ENCODE measurements at places on chromosomes 2 and 18.

GRCh38 chr2:17912266-17912691 lies 33.8 kb downstream of the KCNS3 start:
- DNase-seq: no peak

GRCh38 chr2:156476850-156477206 lies 40.6 kb downstream of the GPD2 start:
- no peak for DNase-seq

DNA sequence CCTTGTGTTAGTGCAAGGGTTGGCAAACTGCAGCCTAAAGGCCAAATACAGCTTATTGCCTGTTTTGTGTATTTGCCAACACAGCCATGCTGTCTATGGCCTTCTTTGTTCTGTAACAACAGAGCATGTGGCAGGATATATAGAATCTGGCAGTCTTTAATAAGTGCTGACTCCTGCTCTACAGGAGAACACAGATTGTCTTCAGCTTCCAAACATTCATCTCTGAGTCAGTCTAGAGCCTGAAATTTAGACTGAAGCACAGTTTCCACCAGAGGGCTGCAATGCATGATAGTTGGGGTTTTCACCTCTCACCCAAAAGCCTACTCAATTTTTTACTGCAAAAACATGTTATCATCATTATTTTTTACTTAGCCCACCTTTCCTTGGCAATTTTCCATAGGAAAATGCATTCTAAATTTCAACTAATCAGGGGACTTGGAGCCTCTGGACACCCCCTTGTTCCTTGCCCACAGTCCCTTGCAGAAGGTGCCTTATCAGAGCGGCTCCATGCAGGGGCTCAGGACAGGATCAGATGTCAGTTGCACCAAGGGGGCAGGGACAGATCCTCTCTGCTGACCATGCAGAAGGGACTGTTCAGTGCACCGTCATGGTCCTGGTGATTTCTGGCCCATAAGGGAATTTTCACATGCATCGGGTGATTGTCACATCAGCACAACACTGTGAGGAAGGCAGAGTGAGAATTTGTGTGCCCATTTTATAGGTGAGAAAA lies 12.4 kb downstream of the IL37 start:
- DNase-seq: no peak

GRCh38 chr2:218736531-218736930 lies 25.9 kb downstream of the TTLL4 start:
- no peak for DNase-seq

DNA sequence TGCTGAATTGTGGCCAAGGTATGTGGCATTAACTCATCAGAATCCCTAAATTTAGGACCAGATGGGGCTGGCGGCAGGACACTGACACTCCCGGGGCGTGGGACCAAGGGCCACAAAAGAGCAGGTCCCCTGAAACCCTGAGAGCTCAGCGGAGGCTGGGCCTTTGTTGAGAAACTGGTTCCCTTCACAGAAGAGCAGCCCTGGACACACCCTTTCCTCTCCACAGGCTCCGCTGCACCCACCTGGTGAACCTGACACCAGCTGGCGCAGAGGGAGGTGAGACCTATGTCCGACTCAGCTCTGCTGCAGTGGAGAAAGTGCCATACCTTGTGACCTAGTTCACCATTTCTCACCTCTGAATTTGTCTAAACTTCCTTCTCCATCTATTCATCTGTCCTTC lies 119.5 kb downstream of the RTP5 start:
- DNase-seq: peak; percentile 6

- DNase-seq: no peak
These were observed 50.9 kb downstream of the HK2 start for GRCh38 chr2:74884866-74885265.

GRCh38 chr2:65489269-65489668 lies 56.9 kb upstream of the SPRED2 start:
- DNase-seq: no peak

DNA sequence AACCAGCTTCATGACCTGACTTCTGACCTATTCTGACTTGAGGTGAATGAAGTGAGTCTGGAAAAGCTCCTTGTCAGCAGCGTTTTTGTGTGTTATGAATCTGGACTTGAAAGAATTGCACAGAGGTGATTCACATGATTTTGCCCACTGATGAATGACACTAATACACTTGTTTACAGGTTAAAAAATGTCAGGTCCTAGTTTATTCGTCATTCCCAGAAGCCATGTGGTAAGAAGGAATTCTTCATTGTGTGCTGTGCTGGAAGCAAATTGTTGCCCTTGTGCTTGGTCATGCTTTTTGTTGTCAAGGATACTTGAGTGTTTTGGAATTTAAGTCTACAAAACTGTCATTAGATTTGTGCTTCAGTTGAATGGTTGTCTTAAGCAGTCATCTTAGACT lies 15.5 kb downstream of the SEC11C start:
- DNase-seq: no peak

DNA sequence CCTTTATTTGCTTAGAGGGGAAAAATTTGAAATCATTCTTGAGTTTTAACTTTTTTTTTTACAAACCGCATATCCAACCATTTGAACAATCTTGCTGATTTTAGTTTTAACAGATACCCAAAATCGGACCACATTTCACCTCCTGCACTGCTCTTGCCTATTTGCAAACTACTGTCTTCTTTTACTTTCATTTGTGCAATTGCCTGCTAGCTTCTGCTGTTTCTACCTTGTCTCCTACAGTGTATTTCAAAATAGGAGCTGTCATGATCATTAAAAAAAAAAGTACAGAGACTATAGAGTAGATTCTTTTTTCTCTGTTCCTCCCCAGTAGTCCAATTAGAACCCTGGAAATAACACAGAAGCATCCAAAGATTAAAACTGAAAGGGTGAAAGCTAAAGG lies 1081.2 kb downstream of the SOCS6 start:
- DNase-seq: no peak

DNA sequence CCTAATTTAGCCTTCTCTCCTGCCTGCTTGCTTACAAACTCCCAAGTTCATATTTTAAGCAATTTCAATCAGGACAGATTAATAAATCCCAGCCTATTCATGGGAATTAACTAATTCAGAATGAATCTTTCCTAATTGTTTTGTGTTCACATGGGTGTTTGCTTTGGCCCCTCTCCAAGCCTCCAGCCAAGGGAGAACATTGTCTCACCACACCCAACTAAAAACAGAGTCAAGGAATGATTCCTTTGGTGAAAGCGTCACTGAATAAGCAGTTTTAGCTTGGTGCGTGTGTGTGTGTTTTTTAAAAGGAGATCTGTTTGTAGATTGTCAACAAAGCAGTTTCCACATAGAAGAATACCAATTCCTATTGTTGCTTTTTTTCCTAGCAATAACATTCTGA lies 43.0 kb upstream of the DSG1 start:
- DNase-seq: no peak

DNA sequence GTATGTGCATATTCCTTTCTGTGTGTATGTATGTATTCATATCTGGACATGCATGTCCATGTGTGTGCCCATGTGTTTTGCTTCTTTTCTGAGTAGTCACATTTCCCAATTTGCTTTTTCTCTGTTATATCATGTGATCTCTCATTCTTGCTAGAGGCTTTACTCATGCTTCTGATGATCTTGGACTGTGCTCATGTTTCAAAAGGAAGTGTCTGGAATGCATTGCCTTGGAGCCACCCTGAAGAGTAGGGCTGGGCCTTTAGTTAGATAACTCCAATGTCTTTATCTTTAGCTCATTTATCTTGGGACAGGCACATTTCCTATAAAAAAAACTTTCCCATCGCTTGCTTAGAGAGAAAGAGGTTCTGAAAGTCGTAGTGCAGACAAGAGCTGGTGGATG lies 859.2 kb downstream of the CNTNAP5 start:
- DNase-seq: no peak

GRCh38 chr2:36556842-36557241 lies 41.1 kb downstream of the FEZ2 start:
- DNase-seq: no peak

- no peak for DNase-seq
These were observed 193.3 kb upstream of the VWC2L start for GRCh38 chr2:214217599-214217998.

GRCh38 chr2:177724398-177725287 lies 332.1 kb downstream of the AGPS start:
- DNase-seq: peak; percentile 73

- no peak for DNase-seq
These were observed 6.4 kb downstream of the RAB31 start for GRCh38 chr18:9714266-9715087.

GRCh38 chr2:72114693-72115051 lies 33.0 kb downstream of the CYP26B1 start:
- no peak for DNase-seq

DNA sequence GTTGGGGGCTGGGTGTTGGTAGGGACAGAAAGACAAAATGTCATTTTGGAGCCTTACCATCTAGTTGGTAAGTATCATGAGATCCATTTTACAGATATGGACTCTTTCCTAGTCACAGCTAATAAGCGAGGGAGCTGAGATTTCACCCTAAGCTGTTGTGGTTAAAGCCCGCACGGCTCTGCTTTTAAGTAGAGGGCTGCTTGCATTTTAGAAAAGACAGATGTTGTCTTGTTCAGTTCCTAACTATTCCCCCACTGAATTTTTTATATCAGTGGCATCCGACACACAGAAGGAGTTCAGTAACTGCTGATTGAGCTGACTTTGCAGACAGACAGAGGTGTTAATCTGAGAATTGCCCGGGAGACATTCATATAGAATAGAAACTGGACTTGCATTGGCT lies 3.7 kb downstream of the QPCT start:
- DNase-seq: no peak

- no peak for DNase-seq
These were observed 750.0 kb upstream of the ID2 start for GRCh38 chr2:7931808-7932207.

- DNase-seq: no peak
These were observed 11.5 kb upstream of the EIF2AK3 start for GRCh38 chr2:88638743-88639142.

- DNase-seq: peak; percentile 97
These were observed 819.6 kb upstream of the FSHR start for GRCh38 chr2:49973917-49974368.

- no peak for DNase-seq
These were observed 820 bp downstream of the MTCL1 start for GRCh38 chr18:8705961-8706790.

DNA sequence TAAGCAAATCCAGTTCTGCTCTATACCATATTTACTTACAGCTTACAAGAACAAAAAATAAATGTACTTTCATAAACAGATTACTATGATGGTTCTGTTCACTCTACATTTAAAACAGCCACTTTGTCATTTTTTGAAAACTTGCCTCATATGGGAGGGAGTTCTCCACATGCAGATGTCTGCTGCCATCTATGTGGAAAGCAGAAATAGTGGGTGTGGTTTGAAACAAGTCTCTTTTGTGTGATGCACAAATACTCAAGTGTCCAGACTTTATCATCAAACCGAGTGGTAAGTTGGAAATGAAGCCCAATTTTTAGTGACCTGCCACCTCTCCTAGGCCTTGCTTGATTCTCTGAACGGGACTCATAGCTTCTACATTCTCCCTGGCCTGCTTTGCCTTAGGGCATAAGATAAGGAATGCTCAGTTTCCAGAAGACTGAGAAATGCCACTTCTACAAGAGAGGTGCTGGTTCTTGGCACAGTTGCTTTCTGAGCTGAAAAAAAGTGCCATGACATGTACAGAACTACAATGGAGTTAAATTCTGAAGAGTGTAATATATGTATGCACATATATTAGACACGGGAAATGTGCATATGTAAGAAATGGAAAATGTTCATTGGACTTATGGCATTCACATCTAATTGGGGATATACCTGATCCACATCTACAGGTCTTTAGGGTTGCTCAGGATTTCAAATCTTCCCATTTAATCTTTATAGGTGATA lies 221.0 kb downstream of the SLC8A1 start:
- no peak for DNase-seq

DNA sequence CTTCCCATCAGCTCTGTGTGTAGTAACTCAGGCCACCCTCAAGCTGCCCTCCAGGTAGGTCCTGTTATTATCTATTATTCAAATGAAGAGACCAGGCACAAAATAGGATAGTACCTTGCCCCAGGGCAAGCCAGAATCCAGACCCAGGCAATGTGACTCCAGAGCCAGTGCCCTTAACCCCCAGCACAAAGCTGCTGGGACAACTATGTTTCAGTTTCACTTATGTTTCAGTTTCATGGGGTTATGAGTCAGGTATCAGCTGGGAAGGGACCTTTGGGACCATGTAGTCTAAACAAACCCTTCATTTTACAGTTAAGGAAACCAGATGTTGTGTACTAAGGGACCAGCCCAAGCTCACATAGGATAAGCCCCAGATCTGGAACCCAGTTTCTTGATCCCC lies 10.0 kb downstream of the HK2 start:
- no peak for DNase-seq

GRCh38 chr18:45856531-45856930 lies 31.1 kb downstream of the SIGLEC15 start:
- no peak for DNase-seq

- no peak for DNase-seq
These were observed 66.6 kb downstream of the CELF4 start for GRCh38 chr18:37499044-37499443.

DNA sequence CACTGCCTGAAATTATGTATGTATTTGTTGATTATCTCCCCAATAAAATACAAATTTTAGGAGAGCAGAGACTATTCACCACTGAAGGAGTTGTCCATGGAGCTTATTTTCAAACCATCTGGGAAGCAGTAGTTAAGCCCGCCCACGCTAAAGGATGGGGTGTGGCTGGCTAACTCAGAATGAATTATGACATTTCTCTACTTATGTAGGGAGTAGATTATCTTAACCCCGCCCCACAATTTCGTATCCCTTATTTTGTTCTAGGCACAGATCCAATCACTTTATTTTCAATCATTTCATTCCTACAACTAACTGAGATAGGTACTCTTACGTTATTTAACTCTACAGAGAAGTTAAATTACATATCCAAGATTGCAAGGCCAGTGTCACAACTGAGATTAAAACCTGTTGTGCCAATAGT lies 1.4 kb upstream of the LAPTM4A start:
- DNase-seq: no peak

GRCh38 chr2:237873421-237873831 lies 14.0 kb downstream of the RAMP1 start:
- DNase-seq: no peak

DNA sequence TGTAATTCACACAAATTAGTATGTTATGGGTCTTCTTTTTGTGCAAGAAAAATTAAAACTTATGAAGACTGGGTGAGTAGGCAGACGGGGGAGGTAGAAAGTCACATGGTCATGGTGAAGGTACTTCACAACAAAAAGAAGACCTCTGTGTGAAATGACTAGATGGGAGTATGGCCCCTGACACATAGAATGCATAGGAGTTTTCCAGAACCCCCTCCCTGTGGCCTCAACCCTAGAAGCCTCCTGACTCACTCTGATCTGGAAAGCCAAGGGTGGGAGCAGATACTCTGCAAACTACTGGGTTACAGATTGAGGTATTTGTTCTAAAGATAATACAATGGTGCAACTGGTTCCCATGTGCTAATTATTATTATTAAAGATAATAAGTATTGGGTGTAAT lies 23.2 kb downstream of the SATB2 start:
- no peak for DNase-seq

- no peak for DNase-seq
These were observed 166.9 kb downstream of the ARHGAP15 start for GRCh38 chr2:143296089-143296488.

- DNase-seq: no peak
These were observed 14.1 kb downstream of the KLF11 start for GRCh38 chr2:10057231-10058107.

- DNase-seq: no peak
These were observed 177.0 kb downstream of the GCA start for GRCh38 chr2:162520959-162521358.

Measured in head of caudate nucleus (tissue), 42 donors.